ENCODE measurements at places on chromosomes 2 and 18.

DNA sequence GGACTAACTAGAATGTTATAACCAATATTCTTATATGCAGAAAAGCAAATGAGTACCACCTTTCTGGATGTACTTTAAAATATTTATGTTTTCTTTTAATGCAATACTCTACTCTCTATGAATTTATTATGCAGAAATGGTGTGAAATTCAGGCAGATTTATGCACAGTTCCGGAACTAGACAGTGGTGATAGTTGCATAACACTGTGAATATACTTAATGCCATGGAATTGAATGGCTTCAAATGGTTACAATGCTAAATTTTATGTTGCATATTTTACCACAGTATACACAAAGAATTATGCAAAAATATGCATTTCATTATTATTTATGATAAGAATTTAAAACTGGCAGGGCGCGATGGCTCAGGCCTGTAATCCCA, 287.8 kb upstream of the FN1 start:
- DNase-seq: no peak

- no peak for DNase-seq
Measured at GRCh38 chr2:187615364-187615763, 61.1 kb upstream of the TFPI start.

DNA sequence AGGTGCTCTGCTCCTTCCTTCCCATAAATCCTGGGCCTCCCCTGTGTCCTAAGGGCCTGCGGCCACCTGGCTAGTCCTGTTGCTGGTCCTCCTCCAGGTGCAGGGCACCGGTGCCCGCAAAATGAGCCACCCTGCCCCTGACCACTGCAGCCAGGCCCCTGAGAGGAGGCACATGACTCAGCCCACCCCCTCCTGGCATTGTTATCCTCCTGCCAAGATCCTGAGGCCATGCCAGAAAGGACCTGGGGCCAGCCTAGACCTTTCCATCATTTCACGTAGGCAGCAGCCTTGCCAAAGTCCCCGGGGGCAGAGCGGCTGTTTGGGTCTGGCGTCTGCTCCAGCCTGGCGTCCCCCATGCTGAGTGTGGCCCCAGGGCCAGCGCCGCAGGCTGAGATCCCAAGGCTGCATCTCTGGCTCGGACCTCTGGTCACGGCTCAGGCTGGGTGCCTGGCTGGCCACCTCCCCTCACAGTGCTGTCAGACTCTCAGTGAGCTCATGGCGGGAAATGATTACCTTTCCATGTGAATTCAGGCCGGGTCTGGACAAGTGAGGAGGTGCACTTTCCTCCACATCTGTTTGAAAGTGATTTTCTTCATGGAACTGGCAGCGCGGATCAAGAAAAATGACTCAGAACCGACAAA, 81.0 kb downstream of the NDUFA10 start:
- no peak for DNase-seq

- DNase-seq: no peak
Measured at GRCh38 chr2:219405958-219406860, 12.0 kb upstream of the DES start.

DNA sequence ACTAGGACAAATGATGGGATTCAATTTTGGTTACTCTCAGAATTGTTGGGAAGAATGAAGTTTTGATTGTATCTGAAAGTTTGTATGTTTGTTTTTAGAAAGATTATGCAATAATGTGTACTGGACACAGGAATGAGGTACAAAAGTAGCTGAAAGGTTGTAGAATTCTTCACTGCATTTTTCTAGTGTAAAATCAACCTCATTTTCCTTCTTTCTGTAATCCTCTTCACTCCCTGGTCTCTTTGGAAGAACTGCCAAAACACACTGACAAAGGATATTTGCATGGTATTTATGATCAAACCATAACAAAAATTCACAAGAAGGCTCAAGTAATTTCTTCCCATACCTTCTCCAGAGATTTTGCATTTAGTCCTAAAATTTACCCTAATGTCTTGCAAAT, 110.7 kb downstream of the ZEB2 start:
- DNase-seq: no peak

DNA sequence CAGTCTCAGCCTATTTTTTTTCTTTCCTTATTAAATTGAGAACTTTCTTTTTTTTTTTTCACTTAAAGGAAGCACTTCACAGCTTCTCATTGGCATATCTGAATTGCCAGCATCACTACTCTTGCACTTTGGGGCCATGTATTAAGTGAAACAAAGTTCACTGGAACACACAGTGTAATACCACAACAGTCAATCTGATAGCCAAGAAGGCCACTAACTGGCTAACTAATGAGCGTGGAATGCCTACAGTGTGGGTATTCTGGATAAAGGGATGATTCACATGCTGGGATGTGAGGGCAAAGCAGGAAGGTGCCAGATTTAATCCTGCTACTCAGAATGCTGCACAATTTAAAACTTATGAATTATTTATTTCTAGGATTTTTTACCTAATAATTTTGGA, 11.7 kb upstream of the C18orf63 start:
- DNase-seq: no peak

DNA sequence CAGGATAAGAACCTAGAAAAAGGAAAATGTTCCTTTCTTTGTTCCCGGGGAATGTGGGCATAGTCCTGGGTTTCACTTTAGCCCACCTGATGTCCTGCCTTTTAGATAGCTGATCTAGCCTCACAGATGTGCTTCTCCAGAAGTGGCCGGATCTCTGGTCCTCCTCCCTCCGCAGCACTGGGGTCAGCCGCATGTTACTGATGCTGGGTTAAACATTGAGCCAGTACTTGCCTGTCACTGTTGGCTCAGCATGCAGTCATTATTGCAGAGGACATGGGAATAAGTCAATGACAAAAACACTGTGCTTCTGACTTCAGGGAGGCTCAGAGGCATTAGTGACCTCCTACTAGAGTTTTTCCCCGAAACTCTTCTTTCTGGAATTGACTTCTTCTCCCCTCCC, 27.6 kb downstream of the NCK2 start:
- DNase-seq: no peak

- no peak for DNase-seq
Measured at GRCh38 chr2:165114346-165114939, 89.4 kb downstream of the SCN3A start.

GRCh38 chr2:185618625-185619024, 120.0 kb upstream of the FSIP2 start:
- no peak for DNase-seq

DNA sequence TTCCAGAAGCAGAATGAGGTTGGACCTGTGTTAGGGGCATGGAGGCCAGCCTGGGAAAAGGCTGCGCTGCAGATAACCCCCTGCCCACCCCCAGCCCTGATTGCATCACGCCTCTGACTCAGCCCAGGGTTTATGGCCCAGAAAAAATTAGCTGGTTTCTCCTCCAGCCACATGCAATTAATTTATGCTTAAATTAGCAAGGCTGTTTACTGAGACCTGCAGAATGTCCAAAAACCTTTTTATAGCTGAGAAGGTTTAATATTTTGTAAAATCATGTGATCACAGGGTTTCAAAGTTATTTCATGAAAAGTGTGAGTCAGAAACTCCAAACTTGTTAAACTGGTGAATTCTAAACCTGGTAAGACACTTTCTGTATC, 123.1 kb upstream of the HDAC4 start:
- DNase-seq: no peak

DNA sequence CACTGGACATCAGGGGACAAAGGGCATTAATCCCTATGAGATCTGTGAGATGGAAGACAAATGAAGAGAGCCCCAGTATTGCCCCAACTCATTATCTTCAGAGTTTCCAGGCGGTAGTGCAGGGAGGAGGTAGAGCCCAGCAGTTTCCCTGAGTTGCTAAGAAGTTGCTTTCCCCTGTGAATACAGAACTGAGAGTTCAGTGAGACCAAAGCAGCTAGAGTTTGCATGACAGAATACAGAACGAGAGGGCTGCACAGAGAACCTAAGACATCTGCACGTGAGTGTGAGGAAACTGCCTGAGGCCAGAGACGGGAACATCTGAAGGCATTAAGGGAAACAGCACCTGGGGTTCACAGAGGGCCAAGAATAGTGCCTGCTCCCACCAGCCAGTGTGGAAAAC, 18.1 kb upstream of the PGAP1 start:
- DNase-seq: no peak

GRCh38 chr2:64918220-64918886, 70.8 kb upstream of the SLC1A4 start:
- DNase-seq: no peak

- DNase-seq: no peak
Measured at GRCh38 chr2:178188466-178188865, 5.8 kb upstream of the OSBPL6 start.

DNA sequence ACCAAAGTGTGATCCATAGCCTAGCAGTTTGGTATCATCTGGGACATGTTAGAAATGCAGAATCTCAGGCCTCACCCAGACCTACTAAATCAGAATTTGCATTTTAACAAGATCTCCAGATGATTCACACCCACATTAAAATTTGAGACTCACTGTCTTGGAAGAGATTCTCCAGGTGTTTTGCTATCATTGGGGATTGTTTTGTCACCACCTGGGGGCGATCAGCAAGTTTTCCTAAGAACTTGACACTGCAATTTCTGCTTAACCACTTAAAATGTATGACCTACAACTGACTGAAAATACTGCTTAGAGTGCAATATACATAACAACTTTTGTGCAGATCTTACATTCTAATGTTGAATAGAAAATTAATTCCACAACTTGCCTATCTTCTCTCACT, 18.9 kb upstream of the ITGA4 start:
- no peak for DNase-seq

- no peak for DNase-seq
Measured at GRCh38 chr2:192577706-192578105, 383.0 kb upstream of the TMEFF2 start.

- DNase-seq: no peak
Measured at GRCh38 chr2:155218292-155218924, 519.9 kb downstream of the KCNJ3 start.

DNA sequence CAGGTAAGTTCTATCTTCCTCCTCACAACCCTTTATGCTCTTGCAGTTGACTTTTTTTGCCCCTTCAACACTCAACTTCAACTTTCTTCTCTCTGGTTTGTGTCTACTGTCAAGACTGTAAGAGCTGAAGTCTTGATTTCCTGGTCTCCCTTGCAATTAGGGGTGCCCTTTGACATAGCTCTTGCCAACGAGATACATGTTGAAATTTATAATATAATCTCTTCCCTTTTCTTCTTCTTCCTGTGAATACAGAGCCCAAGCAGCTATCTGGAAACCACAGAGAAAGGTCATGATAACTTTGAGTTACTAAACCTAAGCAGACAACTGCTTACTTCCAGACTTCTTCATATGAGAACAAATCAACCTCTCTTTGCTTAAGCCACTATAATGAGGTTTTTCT, 163.5 kb downstream of the MC4R start:
- DNase-seq: no peak

- peak; percentile 100 for DNase-seq
Measured at GRCh38 chr2:69914950-69915945, at the start of gene MXD1. Gene MXD1 (plus strand): TSS chr2:69915109. CDS start chr2:69915331, 222 bp downstream.

DNA sequence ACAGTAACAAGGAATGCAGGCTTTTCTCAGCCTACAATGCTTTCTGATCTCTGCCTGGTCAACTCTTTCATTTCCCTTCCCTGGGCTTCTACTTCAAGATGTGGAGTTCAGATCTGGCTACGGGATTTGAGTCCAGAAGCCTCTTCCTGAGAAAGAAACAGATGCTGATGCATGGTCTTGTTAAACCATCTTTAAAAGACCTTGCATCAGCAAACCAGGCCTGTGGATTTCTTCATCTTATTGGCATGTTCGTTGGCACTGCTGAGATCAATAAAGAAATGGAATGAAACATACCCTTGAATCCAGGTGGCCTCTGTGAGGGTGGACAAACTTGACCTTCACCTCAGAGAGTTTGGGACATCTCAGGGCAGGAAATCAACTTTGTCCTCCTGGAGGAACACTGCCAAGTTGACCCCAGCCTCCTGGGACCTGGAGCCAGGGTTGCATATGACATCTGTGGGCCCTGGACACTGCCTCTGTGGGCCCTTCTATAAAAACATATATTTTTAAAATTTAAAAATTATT, 21.4 kb downstream of the IGFBP2 start:
- no peak for DNase-seq

- no peak for DNase-seq
Measured at GRCh38 chr18:73711256-73711655, 436.4 kb downstream of the FBXO15 start.

DNA sequence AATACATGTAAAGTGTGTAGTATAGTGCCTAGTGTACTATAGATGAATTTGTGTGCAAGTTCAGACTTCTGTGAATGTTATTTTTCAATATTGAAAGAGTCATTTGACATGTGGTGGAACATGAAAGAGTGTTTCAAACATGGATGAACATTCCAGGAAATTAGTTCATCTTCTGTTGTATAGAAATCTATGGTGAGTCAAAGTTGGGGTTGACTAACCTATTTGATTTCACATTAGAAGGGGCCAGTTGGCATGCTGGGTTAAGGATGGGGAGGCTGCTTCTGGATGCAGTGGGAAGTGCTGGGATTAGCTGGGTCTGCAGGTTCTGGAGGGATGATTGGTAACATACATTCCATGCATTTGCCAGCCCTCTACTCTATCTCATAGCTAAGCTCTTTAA, 50.6 kb downstream of the LYPD6B start:
- DNase-seq: no peak

GRCh38 chr2:100928235-100928634, 73.9 kb upstream of the RPL31 start:
- no peak for DNase-seq

GRCh38 chr2:217749008-217749407, 253.8 kb downstream of the TNS1 start:
- no peak for DNase-seq

- DNase-seq: no peak
Measured at GRCh38 chr2:54457323-54458023, 1.3 kb downstream of the SPTBN1 start.

GRCh38 chr18:21593540-21594257, 6.8 kb downstream of the ESCO1 start:
- no peak for DNase-seq

GRCh38 chr18:51251625-51252024, 54.1 kb upstream of the MEX3C start:
- DNase-seq: no peak

DNA sequence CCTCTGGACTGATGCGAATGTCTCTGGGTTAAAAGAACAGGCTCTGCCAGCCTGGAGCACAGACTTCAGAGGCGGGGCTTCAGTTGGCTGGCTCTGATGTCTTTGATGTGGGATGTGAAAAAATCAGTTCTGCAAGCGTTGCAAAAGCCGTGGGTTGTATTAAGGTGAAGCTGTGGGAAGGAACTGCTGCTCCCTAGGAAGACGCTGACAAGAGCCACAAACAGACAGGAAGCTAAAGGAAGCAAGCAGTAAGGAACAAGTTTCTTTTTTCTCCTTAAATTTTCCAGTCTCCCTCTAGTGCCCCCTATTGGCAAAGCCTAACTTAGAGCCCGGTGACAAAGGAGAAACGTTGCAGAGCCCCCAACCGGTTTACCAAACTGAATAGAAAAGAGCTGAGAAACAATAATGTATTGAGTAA, 239.0 kb downstream of the CCDC178 start:
- no peak for DNase-seq

Data from stimulated activated CD8-positive, alpha-beta memory T cell treated with anti-CD3 and anti-CD28 coated beads, Interleukin-4, amount 100 ng/mL, for 24 hours (primary cell).